ENCODE measurements at places on chromosomes 11 and 22.

- DNase-seq: no peak
Measured at GRCh38 chr22:49449811-49450446, 377.7 kb downstream of the BRD1 start.

- no peak for DNase-seq
Measured at GRCh38 chr11:79249295-79249993, 191.4 kb downstream of the TENM4 start.

GRCh38 chr11:1924646-1925372, 5.3 kb downstream of the TNNT3 start:
- DNase-seq: no peak

GRCh38 chr22:31148953-31149627, 8.8 kb upstream of the PLA2G3 start:
- DNase-seq: no peak

GRCh38 chr22:19728271-19728670, 4.9 kb downstream of the GP1BB start:
- no peak for DNase-seq
